ENCODE measurements at places on chromosomes 1 and 21. TPM values are rescaled to one million over a fixed set of nuclear protein-coding genes. Genes with fewer than 3 reads are reported as not detected.

DNA sequence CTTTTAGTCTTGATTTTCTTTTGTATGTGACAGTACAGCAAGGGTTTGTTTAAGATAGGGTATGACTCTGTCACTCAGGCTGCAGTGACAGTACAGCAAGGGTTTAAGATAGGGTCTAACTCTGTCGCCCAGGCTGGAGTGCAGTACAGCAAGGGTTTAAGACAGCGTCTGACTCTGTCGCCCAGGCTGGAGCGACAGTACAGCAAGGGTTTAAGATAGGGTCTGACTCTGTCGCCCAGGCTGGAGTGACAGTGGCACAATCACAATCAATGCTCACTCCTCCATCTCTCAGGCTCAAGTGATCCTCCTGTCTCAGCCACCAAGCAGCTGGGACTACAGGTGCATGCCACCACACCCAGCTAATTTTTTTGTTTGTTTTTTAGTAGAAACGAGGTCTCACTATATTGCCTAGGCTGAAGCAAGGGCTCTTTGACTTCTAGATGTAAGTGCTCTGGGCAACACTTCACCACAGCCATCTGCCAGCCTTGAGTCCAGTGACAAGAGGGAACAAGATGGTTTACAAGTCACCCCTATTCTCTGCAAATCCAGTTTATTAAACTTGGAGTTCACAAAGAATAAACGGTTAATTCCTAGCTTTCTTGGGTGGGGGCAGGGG is 965 bp upstream of the SH2D5 start:
- no peak for DNase-seq

DNA sequence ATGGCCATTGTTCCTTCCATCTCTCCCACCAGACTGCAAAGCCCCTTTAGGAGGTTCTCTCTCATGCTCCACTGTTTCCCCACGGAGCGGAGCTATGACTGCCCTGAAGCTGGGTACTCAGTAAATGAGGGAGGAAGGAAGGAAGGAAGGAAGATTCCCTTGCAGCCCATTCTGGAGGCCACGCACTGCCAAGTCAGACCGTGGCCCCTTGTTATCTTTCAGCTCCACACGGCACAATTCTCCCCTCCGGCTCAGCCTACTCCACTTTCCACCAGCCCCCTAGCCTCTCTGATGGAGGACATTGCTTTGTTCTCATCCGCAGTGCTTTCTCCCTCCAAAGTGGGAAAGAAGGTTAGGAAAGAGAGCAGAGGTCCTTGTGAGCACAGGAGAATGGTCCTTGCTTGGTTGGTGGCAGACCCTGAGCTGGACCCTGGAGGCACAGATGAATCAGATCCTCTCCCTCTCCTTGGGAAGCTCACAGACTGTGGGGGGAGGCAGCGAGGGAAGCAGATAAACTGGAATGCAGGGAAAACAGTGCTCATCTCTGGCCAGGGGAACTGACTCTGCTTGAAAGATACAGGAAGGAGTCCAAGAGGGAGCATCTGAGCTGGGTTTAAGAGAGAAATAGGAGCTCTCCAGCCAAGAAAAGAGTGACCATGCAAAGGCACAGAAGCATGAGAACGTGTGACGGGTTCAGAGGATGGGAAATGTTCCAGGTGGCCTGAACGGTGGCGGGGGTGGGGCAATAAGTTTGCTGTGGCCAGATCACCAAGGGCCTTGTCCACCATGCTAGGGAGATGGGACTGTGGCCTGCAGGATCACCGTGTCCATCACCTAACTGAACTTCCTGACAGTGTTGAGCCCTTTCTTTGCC is 52.6 kb downstream of the GLIS1 start:
- DNase-seq, result no peak

DNA sequence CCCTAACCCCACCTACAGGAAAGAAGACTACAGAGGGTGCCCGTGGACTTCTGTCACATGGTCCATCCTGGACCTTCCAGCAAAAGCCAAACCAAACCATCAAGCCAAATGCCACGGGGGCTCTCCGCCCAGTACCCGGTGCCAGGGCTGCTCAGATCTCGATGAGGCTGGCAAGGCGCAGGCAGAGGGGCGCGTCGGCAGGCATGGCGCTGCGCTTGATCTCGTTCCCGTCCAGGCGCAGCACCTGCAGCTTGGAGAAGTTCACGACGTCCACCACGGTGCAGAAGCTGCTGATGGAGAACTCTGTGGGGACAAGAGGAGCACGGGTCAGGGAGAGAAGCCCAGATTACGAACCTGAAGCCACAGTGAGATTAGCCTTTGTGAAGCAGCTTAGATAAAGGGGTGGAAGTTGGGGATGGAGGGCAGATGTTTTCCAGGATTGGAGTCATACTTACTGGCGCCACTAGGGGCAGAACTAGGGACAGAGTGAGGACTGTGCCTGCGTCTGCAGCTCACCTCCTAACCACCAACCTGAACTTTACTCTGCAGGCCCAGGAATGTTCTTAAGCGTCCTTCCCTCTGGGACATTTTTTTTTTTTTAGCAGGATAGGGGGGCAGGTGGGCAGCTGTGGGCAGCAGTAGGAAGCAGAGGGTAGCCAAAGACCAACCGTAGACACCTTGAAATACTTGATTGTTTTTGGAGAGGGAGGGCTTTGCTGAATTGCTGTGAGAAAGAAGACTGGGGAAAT is 8.6 kb downstream of the FMOD start:
- peak; percentile 71 for DNase-seq

The SLC16A4 gene
- 51.8 TPM for polyA plus RNA-seq

The B3GALT2 gene
- polyA plus RNA-seq, result 2.2 TPM

Data from kidney (tissue), 22 donors.